Small intestine (tissue), 16 donors: ENCODE measurements at places on chromosomes 11 and 22.
A peak's percentile ranks its signal among the peaks of the same experiment; 100 is the strongest.

DNA sequence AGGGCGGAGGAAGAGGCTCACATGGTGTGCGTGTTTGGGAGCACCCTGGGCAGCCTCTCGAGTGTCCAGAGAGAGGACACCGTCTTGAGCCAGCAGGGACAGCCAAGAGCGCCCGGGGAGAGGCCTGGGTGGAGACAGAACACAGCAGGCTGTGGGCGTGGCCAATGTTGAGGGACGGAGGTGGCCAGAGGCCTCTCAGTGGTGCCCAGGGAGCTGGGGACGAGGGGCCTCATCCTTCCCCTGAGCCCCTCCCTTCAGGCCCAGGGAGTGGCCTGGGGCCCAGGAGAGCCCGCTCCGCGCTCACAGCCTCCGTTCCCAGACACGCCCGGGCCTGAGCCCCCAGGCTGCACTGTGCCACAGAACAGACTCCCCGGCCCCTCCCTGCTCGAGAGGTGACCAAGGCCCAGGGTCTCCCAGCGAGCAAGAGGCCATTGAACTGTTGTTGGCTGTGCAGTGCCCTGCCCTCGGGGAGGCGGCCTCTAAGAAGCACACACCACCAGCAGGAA lies 48.4 kb downstream of the CDKN1C start:
- DNase-seq = peak; percentile 10

DNA sequence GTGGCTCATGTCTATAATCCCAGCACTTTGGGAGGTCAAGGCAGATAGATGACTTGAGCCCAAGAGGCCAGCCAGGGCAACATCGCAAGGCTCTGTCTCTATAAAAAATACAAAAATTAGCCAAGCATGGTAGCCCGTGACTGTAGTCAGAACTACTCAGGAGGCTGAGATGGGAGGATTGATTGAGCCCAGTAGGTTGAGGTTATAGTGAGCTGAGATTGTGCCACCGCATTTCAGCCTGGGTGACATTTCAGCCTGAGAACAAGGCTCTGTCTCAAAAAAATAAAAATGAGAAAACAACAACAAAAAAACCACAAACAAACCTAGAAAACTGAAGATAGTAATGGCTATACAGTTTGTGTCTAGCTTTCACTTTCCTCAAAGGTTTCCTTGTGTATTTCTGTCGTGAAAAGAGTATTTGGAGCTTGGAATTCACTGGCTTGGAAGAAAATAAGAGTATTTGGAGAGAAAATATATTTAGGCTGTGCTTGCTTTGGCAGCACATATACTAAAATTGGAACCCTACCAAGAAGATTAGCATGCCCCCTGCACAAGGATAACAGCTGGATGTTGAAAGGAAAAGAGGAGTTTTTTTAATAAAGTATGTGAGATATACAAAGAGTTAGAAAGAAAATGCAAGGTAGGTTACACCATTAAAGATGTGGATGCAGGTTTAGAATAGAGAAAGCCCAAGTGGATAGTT lies 3.9 kb upstream of the BIRC3 start:
- no peak for DNase-seq

- DNase-seq = peak; percentile 97
These were observed at the start of gene SNX32 for GRCh38 chr11:65833297-65834030. Gene SNX32, plus strand, starts transcription at chr11:65833963. Its CDS starts 103 bp downstream, at chr11:65834066.

DNA sequence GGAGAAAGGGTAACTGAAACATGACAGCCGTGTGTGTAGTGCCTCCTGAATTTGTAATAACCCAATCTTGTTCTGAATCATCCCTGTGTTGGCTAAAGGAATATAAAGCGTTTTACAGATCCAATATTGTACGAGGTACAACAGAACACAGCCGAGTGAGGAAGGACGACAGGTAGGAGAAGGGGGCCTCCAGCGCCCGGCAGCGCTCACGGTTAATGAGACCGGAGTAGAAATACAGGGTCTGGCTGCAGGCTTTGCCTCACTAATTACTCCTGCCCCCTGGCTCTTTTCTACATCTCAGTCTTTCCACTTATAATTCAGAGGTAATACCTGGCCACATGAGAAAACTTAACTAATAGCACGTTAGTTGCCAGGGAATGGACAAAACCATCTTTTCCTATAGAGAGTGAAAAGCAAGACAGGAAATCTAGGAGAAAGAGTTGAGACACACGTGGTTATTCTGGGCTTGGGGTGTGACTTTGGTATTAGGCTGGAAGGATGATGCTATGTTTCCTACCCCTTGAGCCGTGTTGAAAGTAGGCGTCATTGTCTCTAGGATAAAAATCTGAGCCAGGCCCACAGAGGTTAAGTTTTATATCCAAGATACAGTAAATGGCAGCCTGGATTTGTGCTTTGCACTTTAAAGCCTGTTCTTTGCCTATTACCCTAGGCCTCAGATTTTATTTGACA lies 54.1 kb downstream of the GRIK4 start:
- no peak for DNase-seq

- no peak for DNase-seq
These were observed 89.8 kb downstream of the MN1 start for GRCh38 chr22:27711756-27712155.

- DNase-seq = peak; percentile 59
These were observed 125.7 kb upstream of the C11orf58 start for GRCh38 chr11:16612566-16613261.

DNA sequence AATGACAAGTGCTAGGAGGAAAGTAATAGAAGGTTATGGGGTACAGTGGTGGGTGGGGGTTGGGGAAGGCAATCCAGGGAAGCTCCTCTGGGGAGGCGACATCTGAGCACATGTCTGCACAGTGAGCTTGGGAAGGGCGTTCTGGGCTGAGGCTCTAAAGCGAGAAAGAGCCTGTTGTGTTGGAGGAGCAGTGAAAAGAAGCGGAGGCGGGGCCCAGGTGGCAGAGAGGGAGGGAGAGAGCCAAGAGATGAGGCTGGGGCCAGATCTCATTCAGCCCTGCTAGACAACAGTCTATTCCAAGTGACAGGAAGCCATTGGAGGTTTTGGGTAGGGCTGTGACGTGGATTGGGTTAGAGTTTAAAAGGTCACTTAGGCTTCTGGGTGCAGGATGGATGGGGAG lies 55.3 kb upstream of the PARVG start:
- no peak for DNase-seq

- DNase-seq = peak; percentile 64
These were observed at the start of gene ST3GAL4 for GRCh38 chr11:126355324-126355925. Gene ST3GAL4, plus strand, starts transcription at chr11:126355686. Its CDS starts 50,470 bp downstream, at chr11:126406156.

GRCh38 chr22:48748860-48749554 lies 1078.7 kb downstream of the BRD1 start:
- DNase-seq = no peak
